AG09309 (cell line): ENCODE measurements at places on chromosomes 4 and X.

DNA sequence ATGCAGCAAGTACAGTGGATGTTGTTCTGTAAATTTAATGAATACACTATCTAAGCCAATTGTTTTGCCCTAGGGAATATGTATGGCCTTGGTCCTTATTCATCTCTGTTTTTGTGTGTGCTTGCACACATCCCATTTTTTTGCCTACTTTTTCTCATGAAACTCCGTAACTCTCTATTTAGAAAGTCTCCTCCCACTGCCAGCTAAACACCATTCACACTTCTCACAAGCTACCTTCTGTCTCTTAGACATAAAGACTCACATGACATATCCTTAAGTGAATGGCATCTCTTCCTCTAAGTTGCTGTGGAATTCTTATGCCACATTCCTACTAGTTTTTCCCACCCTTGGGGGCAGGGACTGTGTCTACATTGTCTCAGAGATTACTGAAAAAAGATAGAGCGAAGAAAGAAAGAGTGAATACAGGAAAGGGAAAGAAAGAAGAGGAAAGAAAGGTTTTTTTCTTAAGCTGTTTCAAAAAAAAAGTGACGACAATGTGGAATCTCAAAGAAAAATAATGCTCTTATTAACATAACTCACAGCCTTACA, 117.5 kb downstream of the ATG4A start:
- DNase-seq = no peak

GRCh38 chr4:94897023-94897422, 139.3 kb downstream of the BMPR1B start:
- no peak for DNase-seq

- DNase-seq = no peak
Measured at GRCh38 chr4:126268106-126268505, 953.4 kb downstream of the FAT4 start.

DNA sequence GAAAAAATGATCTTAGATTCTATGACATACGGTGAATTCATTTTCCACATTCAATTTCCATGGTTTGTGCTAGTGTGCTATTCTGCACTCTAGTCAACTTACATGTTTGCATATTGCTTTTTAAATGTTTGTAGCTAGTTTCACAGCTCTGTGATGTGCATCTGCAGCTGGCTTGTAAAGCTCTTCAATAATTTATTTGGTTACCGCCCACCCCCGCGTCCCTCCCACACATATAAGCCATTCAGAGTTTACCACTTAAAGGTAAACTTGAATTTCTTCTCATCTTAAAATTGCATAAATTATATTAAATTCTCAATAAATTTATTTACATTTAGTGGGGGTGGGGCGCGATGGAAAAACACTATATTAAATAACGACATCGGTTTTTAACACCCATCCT, 291 bp upstream of the NBDY start:
- no peak for DNase-seq

GRCh38 chrX:143873343-143873742, 10.5 kb upstream of the UBE2NL start:
- DNase-seq = no peak

- no peak for DNase-seq
Measured at GRCh38 chrX:9252182-9252581, 212.7 kb upstream of the TBL1X start.

DNA sequence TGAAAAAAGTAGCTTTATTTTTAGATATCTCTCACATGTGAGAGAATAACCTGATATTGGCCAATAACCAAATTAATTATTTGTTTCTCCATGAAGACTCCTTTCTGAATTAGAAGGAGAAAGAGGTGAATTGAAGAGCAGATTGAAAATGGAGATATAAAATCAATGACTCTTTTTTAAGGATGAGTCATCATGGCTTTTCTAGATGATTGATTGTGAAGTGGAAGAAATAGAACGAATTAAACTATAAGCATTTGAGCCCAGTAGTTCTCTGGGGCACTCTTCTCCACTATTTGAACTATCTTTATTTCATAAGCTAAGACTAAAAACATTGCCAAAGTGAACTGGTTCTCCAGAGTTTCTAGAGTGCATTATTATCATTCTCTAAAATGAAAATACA, 137.2 kb upstream of the EDNRA start:
- no peak for DNase-seq

DNA sequence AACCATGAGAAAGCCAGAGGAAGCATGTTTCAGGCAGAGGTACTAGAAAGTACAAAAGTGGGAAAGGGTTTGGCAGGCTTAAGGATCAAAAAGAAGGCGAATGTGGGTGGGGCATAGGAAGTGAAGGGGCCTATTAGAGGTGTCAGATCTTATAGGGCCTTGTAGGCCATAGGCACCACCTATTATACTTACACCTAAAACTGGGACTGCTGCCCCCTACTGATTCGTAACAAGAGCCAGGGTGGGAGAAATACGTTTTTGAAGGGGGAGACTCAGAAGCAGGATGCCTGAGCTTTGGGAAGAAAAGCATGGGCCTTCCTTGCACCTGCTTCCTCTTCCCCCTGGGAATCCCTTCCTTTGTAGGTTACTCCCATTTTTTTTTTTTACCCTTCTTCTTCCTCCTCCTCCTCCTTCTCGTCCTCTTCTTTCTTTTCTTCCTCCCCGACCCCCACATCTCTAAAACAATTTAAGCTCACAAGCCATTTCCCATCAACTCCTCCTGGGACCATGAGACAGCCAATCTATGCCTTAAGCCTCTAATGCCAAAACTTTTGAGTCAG, 40.7 kb upstream of the GPC3 start:
- DNase-seq = no peak

- no peak for DNase-seq
Measured at GRCh38 chrX:3461397-3462165, 115.1 kb upstream of the MXRA5 start.
